ENCODE measurements at places on chromosomes 4 and X. TPM values are rescaled to one million over a fixed set of nuclear protein-coding genes. Genes with fewer than 3 reads are reported as not detected.

- DNase-seq = no peak
These were observed 7.6 kb downstream of the NEUROG2 start for GRCh38 chr4:112508356-112508755.

Gene CT47C1
- total RNA-seq = not detected

Gene CLIC2
- 0.14 TPM for total RNA-seq

GRCh38 chrX:118025226-118025625 lies 91.4 kb downstream of the KLHL13 start:
- no peak for DNase-seq

Gene TRAM1L1
- total RNA-seq = 0.09 TPM

Gene SPIN2B
- total RNA-seq = 10.0 TPM

Gene MAGEE1
- total RNA-seq = 2.8 TPM

Gene HTR2C
- total RNA-seq = not detected

Gene APEX2
- 35.9 TPM for total RNA-seq

Data from activated T-helper 2 cell treated with anti-CD3 and anti-CD28 coated beads, Interferon-gamma antibody, Interleukin-2, Interleukin-4, amounts not matched to agents 10 μg/mL and 5 μg/mL and 100 μg/mL, durations not matched to agents 14 hours and 24 hours and 36 hours (primary cell).